Foreskin keratinocyte (primary cell): ENCODE measurements at places on chromosomes 3 and 15. TPM values are rescaled to one million over a fixed set of nuclear protein-coding genes. Genes with fewer than 3 reads are reported as not detected.
A peak's percentile ranks its signal among the peaks of the same experiment; 100 is the strongest.

SLCO2A1 gene
- polyA plus RNA-seq, result 0.14 and 0.41 TPM in 2 replicates

CHRNA7 gene
- polyA plus RNA-seq, result 0.22 and 0.38 TPM in 2 replicates

TRIM71 gene
- polyA plus RNA-seq, result not detected in 2 replicates

CATSPER2 gene
- 1.2 and 2.9 TPM in 2 replicates for polyA plus RNA-seq

KCNH8 gene
- polyA plus RNA-seq, result not detected in 2 replicates

ZMYND10 gene
- 0.53 and 0.58 TPM in 2 replicates for polyA plus RNA-seq

CACNA2D2 gene
- polyA plus RNA-seq, result 0.02 TPM in 1 of 2 replicates, not detected in the other

NT5DC2 gene
- polyA plus RNA-seq, result 170 and 177 TPM in 2 replicates

RGMA gene
- polyA plus RNA-seq, result 1.2 TPM in 2 replicates

TJP1 gene
- 13.8 and 17.6 TPM in 2 replicates for polyA plus RNA-seq

DNA sequence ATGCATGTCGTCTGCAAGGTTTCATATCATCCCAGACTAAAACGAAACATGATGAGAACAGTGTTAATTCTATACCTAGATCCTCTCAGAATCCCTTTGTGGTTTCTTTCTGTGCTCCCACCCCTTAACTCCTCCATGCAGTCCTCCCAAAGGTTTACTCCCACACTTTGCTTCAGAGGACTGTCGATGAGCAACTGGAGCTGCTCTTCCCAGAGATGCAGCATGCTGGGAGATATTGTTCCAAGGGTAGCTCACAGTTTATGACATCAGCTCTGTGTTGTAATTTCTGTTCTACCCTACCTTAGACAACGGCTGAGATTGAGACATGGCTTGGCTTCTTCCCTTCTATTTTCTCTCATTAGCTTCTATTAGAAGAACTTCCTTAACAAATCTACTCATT lies 313.0 kb upstream of the COL8A1 start:
- DNase-seq, result no peak

DNA sequence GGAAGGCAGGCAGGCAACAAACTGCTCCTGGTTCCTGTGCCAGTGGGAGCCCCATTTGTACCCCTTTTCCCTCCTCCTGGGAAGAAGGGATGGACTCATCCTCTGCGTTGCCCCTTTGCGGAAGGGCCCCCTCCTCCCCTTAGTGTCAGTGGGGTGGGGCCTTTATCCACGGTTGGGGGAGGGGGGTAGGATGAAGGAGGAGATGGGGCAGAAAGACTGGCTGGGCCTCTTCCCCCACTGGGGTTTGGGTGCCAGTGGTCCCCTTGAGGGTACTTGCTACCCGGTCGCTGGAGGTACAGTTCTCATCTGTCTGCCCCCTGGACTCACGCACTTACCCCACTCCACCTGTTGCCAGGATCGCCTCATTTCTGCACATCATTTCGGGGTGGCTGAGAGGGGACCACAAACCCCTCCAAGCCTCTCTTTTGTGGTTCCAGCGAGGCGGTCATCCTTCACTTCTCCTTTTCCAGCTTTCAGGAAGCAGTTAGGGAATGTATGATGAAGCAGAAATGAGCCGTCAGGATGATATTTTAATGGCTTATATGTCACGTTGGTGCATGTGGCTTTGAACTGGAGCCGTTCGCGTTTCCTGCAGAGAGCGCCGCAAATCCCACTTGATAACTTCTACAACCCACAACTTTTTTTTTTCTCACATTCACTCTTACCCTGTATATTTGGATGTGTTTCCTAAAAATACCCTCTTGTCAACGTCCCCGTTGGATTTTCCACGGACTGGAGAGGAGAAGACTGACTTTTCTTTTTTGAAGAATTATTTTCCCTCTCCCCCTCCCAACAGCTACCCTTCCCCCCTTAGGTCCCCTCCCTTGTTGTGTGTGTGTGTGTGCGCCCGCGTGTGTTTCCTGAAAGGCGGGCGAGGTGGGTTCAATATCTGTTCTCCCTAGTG lies at the start of gene ZIC4:
Gene ZIC4 (minus strand): TSS at position 516 of the 904 bp plus-strand sequence. CDS start 3,746 bp downstream, outside the sequence.
- DNase-seq, result no peak

GRCh38 chr15:63598473-63599400 lies 1.6 kb downstream of the FBXL22 start:
- no peak for DNase-seq

DNA sequence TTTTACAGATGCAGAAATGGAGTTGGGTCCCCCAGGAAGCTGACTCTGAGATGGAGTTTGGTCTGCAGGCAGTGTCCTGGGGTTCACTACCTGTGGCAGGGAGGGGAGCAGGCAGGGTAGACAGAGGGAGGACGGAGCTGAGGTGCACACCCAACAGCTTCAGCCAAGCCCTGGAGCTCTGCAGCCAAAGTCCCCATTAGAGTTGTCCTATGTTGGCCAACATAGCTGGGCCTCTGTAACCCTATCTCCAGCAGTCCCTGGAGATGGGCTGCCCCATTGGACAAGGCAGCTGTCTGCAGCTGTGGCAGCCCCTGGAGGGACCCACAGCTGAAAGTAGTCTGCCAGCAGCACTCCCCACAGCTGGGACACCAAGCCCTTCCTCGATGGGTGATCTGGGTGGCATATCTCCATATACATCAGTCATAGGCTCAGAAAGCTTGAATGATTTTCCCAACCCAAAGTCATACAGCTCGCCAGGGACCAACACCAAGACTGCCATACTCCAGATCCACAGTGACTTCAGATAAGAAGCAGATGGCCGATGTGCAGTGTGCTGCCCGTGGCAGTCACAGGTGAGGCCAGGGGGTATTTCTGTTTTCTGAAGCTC lies 31.9 kb downstream of the STARD5 start:
- DNase-seq, result no peak

DNA sequence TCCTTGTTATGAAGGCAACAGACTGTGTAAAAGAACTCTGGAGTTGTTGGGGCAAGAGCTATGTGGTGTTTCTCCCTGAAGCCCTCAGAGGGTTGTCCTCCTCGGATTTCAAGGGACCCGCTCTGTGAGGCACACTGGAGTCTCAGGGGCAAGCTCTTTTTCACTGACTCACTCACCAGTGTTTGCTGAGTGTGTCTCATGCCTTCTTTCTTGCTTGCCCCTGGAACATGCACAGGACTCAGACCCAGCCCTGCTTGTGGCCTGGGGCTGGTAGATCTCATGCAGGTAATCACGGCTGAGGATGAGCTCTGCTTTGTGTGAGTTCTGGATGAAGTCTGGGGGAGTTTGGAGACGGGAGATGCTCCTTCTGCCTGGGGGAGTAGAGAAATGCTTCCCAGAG lies 93.7 kb downstream of the CACNA1D start:
- peak; percentile 32 for DNase-seq

DNA sequence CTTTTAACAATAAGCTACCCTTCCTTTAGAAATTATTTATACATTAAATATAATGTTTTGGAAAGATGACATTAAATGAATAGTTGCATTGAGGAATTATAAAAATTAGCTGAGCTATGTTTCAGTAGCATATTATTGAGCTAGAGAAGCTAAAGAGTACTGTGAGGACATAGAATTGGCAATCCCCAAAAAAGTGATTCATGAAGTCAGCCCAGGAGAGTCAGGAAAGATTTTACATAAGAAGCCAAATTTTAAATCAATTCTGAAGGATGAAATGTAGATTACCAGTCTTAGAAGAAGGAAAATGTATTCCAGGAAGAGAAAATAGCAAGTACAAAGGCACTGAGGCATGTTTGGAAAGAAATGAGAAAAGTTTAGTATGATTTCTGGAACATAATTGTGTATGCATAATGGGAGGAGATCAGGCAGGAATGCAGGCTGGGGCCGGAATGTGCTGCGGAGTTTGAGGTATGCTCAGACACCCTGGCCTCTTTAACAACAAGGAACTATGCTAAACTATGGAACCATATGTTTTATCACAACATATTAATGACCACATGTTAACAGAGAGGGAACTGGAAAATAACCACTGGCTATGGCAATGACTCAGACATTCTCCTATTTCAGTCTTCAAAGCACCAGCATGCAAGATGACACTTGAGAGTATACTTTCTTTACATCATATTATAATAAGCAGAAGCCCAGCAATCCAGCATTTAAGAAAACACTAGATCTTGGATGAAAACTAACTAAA lies 103.3 kb upstream of the COL8A1 start:
- DNase-seq, result peak; percentile 92

DNA sequence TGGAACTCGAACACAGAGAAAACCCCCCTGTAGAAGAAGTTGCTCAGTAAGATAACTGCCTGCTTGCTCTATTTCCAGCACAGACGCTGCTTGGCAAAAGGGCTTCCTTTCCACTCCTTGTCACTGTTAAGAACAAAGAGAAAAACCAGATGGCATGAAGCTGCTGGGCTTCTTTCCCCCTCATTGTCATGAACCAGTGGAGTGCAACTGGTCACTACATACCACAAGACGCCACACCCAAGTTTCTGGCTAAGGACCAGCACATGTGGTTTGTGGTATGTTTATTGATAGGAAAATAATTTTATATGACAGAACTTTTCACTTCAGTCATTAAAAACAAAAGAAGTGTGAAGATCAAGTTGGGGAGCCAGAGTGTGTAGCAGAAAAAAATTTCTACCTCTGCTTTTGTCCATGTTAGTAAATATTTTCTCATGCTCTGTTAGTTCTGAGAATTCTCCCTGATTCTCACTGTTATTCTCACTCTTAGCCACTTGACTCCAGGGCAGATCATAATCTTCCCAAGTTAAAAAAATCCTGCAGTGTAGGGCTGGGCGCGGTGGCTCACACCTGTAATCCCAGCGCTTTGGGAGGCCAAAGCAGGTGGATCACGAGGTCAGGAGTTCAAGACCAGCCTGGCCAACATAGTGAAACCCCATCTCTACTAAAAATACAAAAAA lies 37.9 kb downstream of the CLK3 start:
- DNase-seq, result peak; percentile 36

DNA sequence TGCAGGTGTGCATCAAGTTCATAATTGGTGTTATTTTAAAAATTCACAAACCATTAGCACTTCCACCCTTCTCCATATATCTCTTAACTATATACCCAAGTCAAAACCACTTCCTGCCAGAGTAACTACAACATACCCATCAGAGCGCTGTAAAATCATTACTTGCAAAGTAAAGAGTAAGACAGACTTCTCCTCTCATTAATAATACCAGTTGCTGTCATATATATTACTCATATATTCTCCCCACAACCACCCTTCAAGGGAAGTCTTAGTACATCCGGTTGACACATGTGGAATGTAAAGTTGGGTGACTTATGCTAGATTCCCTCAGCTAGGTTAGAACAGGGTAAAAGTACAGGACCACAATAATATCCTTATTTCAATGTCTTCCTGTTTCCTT lies 5.6 kb downstream of the TERC start:
- DNase-seq, result peak; percentile 90

DNA sequence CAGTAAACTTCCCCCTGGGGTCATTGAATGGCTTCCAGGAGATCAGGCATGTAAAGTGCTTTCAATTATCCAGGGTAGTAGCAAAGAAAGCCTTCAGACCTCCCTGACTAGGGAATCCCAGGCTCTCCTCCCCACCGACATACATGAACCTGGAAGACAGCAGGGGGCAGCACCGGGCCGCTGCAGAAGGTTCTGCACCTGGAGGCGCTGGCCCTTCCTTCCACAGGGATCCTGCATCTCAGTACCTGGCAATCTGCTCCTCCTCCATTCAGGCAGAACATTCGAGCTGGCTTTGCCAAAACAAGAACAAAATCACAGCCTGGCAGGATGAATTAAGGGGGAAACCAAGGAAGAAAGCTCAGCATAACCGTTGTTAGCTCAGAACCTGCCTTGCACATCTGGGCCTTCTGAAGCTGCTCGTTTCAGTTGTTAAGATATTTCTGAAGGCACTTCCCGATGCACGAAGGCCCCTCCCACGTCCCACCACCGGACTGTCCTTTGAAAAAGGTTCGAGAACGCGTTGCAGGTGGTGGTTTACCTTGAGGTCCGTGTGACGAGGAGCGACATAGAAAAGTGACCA lies 237.7 kb downstream of the SLCO3A1 start:
- DNase-seq, result no peak

DNA sequence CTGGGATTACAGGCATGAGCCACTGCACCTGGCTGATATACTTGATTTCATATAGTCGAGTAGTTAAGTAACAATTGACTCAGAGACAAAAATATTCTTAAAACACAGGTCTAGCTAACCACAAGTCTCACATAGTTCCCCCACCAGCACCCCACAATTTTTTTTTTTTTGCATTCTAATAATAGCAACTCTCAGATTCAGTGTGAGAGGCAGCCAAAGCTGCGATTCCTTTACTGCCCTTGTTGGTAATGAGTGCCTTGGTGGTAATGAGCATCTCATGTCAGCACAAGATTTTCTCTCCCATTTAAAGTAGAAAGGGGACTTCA lies 72.5 kb downstream of the WWTR1 start:
- DNase-seq, result peak; percentile 37

GRCh38 chr3:115549071-115549470 lies 74.2 kb upstream of the GAP43 start:
- DNase-seq, result no peak

- DNase-seq, result peak; percentile 83
Observed at GRCh38 chr15:80436511-80437307, 32.5 kb downstream of the ARNT2 start.

DNA sequence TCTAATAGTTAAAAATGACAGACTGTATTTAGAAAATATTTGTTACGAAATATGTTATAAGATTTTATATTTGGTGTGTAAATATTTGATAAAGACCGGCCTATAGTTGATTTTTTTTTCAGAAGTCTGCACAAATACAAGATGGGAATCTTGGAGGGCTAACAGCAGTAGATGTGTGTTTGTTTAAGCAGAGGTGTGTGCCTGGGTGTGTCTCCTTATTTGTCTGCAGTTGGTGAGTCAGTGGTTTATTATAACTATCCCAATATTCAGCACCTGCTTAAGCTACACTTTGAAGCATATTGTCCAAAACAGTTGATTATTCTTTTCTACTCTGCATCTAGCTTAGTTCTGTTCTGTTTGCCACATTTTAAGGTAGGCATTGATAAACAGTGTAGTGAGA lies 12.4 kb downstream of the GLCE start:
- DNase-seq, result no peak

- peak; percentile 57 for DNase-seq
Observed at GRCh38 chr15:62739507-62739906, 303.0 kb upstream of the TPM1 start.

DNA sequence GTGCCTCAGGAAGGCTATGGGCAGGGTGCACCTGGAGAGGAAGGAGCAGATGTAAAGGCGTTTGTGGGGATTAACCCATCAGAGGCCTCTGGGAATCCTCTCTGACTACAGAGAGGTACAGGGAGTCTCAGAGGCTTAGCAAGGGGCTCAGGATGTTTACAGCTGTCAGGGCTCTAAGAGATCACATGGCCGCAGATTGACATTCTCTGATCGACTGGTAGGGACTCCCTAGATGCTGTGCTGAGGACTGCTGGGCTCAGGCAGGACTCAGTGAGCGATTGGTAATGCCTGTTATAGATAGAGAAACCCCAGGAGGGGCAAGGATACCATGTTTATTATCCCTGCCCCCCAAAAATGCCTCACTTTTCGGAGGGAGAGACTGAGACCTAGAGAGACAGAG lies 103.5 kb downstream of the CORO2B start:
- DNase-seq, result no peak

- no peak for DNase-seq
Observed at GRCh38 chr3:192986379-192986778, 68.7 kb upstream of the MB21D2 start.

- no peak for DNase-seq
Observed at GRCh38 chr15:69812861-69813261, 284.9 kb downstream of the TLE3 start.

DNA sequence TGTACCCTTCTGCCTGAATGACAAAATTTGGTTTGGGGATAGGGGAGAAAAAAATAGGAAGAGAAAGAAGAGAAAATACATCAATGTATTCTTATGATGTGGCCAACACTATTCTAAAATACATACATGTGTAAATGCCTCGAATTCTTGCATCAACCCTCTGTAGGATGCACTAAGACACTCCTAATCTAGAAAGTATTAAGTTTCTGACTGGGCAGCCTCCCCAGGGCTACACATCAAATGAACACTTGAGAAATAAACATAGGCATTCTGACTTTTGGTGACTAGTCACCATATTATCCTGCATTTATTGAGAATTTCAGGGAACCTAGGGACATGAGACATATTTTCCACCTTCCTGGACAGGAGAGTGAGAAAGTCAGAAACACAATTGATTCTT lies 109.2 kb downstream of the CPNE4 start:
- DNase-seq, result no peak
